ENCODE measurements at places on chromosomes 1 and 21. TPM values are rescaled to one million over a fixed set of nuclear protein-coding genes. Genes with fewer than 3 reads are reported as not detected.

The PLEKHO1 gene
- total RNA-seq = 47.0 TPM

DNA sequence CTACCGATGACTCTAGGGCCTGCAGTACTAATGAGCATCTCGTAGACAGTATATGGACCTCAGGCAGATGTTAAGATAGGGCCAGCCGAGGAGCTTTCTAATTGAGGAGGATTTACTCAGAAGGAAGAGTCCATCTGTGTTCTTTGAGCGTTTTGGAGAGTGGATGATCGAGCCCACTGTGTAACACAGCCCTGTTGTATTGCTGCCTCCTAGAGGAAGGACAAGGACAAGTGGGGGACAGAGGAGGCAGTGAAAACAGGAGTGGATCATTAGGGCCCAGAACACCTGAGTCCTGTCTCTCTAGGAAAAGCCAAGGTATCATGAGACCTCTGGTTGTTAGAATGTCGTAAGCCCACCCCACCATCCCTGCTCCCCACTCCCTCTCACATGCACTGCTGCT lies 62.9 kb downstream of the TBX19 start:
- no peak for DNase-seq

- no peak for DNase-seq
Measured at GRCh38 chr21:34770576-34770975, 101.8 kb downstream of the CLIC6 start.

- DNase-seq = peak; percentile 86
Measured at GRCh38 chr21:16534408-16535101, 804.8 kb downstream of the USP25 start.

GRCh38 chr21:40143822-40144525 lies 276.7 kb downstream of the PCP4 start:
- DNase-seq = peak; percentile 89

GRCh38 chr21:32261929-32262328 lies 16.9 kb downstream of the MIS18A start:
- DNase-seq = no peak

- DNase-seq = no peak
Measured at GRCh38 chr1:16134066-16134801, 21.6 kb downstream of the EPHA2 start.

GRCh38 chr1:90773812-90774211 lies 56.7 kb upstream of the BARHL2 start:
- no peak for DNase-seq

DNA sequence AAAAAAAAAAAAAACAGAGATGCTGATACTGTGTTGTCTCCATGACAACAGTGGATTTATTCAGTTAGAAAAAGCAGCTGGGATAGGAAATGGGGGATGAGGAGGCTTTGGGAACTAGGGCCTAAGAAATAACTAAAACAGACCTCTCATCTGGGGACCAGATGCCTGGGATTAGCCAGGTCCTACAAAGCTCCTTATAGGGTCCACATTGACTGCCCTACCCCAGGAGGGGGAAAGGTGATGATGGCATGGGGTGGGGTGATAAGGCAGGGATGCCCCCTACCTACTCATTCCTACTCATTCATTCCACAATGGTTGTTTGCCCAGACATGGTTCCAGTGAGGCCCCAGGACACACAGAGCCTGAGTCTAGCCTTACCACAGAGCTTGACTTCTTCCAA lies 131.2 kb downstream of the PLXNA2 start:
- no peak for DNase-seq

- no peak for DNase-seq
Measured at GRCh38 chr1:3945916-3946840, 46.1 kb upstream of the C1orf174 start.
